ENCODE measurements at places on chromosomes 7 and 10.

- no peak for DNase-seq
Measured at GRCh38 chr10:42992156-42992956, 84.5 kb upstream of the RET start.

GRCh38 chr10:22894714-22895113 is 33.1 kb upstream of the ARMC3 start:
- no peak for DNase-seq

DNA sequence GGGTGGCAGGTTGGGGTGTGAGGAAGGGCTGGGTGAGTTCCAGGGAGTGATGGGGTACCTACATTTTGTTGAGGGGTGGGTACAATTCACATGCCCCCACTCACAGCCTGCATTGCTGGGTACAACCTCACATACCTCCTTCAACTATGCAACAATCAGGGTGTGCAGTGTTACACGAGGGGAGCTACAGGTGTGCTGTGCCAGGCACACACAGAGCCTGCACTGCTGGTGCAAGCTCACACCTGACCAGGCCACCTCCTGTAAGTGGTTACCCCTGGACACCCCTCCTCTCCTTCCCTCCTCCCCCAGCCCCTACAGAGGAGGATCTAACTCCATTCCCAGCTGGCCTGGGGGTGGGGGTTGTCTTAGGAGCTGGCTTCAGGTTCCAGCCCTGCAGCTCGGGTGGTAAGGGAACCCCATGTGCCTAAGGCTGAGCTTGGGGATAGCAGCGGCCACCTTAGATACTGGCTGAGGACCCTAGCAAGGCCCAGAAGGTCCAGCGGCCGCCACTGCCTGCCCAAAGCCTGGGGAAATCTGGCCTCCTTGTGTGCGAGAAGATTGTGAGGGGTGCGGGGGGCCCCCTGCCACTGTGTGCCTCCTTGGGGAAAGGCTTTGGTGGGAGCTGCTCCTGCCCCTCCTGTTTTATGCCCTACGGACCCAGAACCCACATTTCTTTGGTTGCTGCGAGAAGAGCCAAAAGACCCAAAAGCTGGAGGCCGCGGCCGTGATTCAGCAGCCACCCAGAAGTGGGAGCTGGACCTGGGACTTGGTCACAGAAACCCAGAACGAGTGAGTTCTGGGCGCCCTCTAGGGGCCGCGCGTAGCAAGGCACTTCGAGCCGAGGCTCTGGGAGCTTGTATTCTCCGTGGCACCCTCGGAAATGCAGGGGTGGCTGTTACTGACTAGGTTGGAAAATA is 10.8 kb downstream of the TLX1 start:
- DNase-seq: peak; percentile 82

GRCh38 chr7:125118444-125118843 is 188.8 kb upstream of the POT1 start:
- no peak for DNase-seq

- peak; percentile 74 for DNase-seq
Measured at GRCh38 chr10:130021383-130021950, 57.4 kb upstream of the EBF3 start.

DNA sequence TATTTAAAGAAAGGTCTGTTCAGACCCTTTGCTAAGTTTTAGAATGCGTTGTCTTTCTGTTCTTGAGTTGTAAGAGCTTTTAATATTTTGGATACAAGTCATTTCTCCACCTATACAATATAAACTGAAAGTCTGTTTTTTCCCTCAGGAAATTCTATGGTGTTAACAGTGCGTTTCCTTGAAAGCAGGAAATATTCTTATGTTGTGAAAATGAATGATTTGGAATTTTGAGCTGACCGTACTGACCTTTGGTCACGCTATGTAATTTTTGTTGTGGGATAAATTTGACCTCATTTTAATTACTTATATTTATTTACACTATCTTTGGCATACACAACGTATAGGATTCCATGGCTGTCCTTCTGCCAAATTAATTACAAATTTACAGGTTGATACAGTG is 43.5 kb downstream of the PUS7 start:
- no peak for DNase-seq

- DNase-seq: no peak
Measured at GRCh38 chr7:12979181-12979580, 291.7 kb downstream of the ARL4A start.

GRCh38 chr7:47885309-47885986 is 62.8 kb downstream of the PKD1L1 start:
- DNase-seq: no peak

- DNase-seq: no peak
Measured at GRCh38 chr7:50595491-50596102, 30.4 kb upstream of the DDC start.

DNA sequence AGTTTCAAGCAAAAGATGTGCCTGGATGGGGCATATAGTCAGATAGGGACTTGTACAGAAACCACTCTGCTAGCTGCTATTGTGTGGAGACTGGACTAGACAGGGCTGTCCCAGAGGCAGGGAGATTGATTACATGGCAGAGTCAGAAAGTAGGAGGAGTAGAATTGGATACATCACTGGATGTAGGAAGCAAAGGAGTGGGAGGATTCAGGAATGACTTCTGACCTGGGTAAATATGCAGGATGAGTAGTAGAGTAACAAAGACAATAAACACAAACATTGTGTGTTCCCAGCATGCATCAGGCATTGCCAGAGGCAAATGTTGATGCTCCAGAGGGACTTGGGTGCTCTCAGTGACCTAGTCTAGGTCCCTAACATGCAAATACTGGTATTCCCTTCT is 30.9 kb upstream of the MAT1A start:
- no peak for DNase-seq

- DNase-seq: no peak
Measured at GRCh38 chr7:21891291-21891690, 54.4 kb downstream of the CDCA7L start.

DNA sequence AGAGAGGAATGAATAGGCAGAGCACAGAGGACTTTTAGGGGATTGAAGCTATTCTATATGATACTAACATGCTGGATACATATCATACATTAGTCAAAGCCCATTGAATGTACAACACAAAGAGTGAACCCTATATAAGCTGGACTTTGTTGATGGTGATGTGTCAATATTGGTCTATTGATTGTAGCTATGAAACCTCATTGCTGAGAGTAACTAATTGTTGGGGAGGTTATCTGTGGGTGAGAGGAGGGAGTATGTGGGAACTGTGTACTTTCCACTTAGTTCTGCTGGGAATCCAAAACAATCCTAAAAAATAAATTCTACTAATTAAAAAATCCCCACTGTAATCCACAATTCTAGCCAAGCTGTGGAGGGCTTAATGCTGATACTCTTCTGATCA is 22.0 kb upstream of the CYP2C9 start:
- no peak for DNase-seq
